CD4-positive, CD25-positive, alpha-beta regulatory T cell (primary cell): ENCODE measurements at places on chromosomes 11 and 22. TPM values are rescaled to one million over a fixed set of nuclear protein-coding genes. Genes with fewer than 3 reads are reported as not detected.

Gene CALCA
- not detected for total RNA-seq

Gene FOSL1
- 2.7 TPM for total RNA-seq

Gene GTF2H1
- 25.8 TPM for total RNA-seq

Gene PIWIL4
- total RNA-seq, result 1.3 TPM

Gene RPS6KA4
- total RNA-seq, result 32.7 TPM

Gene OSM
- 24.0 TPM for total RNA-seq

Gene FAM180B
- total RNA-seq, result 0.27 TPM

Gene LINC01488
- total RNA-seq, result not detected

Gene FREY1
- 1.8 TPM for total RNA-seq

Gene TMEM132A
- not detected for total RNA-seq

Gene CASP4
- total RNA-seq, result 116 TPM

Gene PTS
- total RNA-seq, result 71.5 TPM

Gene PTH
- total RNA-seq, result not detected
